ENCODE measurements at places on chromosomes 13 and 19.

DNA sequence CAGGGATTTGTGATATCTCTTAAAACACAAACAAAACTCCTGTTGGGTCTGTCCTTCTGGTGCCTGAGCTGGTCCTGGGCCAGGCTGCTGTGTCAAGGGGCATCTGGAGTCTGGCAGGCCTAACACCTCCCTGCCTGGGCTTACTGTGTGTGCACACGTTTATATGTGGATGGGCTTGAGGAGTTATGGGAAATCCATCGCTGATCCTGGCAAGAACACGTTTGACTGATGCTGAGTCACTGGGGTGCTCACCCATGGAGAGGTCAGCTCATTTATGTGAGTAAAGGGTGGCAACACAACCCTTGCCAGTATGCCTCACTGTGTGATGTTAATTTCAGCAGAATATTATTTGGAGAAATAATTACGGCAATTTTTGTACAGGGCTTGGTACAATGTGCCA is 44.5 kb upstream of the PCDH8 start:
- DNase-seq, result no peak

- no peak for DNase-seq
Observed at GRCh38 chr19:47486900-47487299, 2.9 kb upstream of the KPTN start.

DNA sequence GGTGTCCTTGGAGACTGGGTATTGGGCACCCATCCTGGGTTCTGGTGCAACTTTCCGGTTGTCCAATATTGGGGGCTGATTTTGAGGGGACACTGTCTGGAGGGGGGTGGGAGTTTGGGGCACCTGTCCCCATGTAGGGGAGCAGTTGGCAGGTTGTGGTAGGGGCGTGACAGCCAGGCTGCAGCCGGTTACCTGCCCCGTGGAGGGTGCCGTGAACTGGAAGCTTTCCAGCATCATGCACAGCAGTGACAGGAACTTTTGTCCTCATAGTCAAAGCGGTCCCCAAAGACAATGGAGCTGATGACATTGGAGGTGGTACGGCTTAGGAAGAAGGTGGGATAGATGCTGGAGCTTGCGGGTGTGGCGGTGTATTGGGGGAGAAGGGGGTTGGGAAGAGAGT is 34.3 kb downstream of the CYP2B6 start:
- DNase-seq, result no peak

GRCh38 chr13:113904411-113904810 is 40.5 kb upstream of the GAS6 start:
- DNase-seq, result no peak

DNA sequence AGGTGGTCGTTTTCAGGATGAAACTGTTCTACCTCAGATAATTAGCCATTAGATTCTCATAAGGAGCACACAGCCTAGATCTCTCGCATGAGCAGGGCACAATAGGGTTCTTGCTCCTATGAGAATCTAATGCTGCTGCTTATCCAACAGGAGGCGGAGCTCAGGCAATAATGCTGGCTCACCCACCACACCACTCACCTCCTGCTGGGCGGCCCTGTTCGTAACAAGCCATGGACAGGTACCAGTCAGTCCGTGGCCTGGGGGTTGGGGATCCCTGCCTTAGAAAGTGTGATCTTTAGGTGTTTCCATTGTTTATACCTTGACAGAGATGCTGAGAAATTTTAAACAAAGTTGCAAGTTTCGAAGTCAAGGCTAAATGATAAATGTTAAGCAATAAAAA is 344.6 kb upstream of the HTR2A start:
- no peak for DNase-seq

DNA sequence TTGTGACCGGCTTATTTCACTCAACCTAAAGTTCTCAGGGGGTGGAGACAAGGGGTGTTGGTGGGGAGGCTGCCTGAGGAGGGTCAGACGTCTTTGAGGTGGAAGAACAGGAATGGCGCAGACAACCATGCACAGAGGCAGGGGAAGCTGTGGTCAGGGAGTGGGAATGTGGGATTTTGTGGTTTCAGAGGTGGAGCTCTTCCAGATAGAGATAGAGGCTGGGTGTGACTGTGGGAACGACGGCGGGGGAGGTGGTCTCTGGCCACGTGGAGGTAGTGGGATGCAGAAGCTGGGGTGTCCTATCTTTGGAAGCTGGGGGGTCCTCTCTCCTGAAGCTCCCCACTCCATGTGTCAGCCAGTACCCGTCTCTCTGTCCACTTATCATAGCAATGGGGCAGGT is 7.8 kb upstream of the KLK14 start:
- DNase-seq, result no peak

DNA sequence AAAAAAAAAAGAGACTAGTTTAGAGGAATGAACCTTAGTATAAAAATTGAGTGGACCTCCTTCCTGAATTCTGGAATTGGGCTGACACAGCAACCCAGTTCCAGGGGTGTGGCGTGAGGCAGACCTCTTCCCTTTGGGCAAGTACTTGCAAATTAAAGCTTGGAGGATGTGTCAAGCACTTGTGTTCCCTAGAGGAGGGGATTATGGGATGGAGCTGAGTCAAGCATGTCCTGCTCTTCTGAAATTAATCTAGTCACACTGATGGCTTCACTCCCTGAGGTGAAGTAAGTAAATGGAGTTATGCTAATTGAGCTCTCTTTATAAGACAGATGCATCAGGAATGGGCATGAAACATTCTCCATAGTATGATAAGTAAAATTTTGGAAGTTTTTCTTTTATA is 107.7 kb upstream of the HTR2A start:
- no peak for DNase-seq

- no peak for DNase-seq
Observed at GRCh38 chr19:18239303-18239702, 13.1 kb upstream of the PDE4C start.

DNA sequence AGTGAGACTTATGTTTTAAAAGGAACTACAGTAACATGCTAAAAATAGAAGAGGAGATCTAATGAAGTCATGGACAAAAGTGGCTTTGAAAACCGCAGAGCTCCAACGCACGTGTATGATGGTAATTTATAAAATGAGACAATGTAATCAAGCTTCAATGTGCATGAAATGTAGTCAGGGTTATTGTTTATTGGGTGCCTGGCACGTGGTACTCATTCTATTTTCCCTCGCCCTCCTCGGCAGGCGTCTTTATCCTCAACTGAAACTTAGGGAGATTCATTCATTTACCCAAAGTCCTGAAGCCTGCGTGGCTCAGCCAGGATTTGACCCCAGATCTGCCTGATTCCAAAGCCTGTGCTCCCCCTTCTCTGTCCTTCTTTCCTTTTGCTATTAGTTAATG is 79.8 kb downstream of the CHST8 start:
- no peak for DNase-seq

DNA sequence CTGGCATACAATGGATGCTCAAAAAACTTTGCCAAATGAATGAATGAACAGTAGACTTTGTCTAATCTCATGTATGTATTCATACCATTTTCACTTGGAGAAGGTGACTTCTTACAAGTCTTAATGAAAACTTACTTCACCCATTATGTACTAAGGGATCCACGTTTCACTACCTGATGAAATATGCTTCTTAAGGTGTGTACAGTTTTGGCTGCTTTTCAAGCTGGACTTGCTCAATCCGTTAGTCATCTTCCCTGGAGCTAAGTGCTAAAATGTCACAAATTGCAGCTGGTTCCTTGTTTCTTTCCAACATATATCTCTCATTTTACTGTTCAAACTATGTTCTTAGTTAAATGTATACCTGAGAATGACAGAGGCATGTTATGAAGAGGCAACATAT is 4.2 kb upstream of the CCNA1 start:
- no peak for DNase-seq

- no peak for DNase-seq
Observed at GRCh38 chr13:73136776-73137175, 78.0 kb downstream of the KLF5 start.

DNA sequence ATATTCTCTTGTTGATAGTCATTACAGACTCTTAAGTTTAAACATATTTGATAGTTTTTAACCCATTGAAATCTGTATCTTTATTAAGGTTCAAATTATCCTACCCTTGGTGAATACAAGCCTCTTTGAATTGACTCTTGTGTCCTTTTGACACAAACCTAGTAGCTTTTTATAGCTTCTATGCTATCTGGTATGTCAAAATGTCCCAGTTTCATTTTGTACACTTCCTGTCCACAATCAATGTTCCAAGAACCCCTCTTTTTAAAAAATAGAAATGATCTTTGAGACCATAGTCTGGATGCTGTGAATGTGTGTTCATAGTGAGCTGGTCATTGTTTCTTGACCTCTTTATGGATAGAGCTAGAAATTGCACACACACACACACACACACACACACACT is 39.2 kb upstream of the FGF14 start:
- DNase-seq, result no peak

- DNase-seq, result no peak
Observed at GRCh38 chr13:61812286-61812685, 396.6 kb upstream of the PCDH20 start.

DNA sequence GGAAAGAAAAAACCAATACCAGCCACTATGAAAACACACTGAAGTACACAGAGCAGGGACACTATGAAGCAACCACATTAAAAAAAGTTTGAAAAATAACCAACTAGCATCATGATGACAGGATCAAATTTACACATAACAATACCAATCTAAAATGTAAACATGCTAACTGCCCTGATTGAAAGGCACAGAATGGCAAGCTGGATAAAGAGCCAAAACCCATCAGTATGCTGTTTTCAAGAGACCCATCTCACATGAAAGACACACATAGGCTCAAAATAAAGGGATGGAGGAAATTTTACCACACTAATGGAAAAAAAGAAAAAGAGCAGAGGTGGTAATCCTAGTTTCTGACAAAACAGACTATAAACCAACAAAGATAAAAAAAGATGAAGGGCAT is 291.3 kb downstream of the SLC7A1 start:
- no peak for DNase-seq

- DNase-seq, result no peak
Observed at GRCh38 chr19:39568604-39569003, 28.6 kb upstream of the EID2 start.

- DNase-seq, result no peak
Observed at GRCh38 chr19:55145232-55145631, 3.8 kb downstream of the TNNT1 start.

GRCh38 chr13:24627090-24627714 is 53.0 kb upstream of the ATP12A start:
- no peak for DNase-seq

- no peak for DNase-seq
Observed at GRCh38 chr13:59483501-59484145, 680.1 kb downstream of the DIAPH3 start.

DNA sequence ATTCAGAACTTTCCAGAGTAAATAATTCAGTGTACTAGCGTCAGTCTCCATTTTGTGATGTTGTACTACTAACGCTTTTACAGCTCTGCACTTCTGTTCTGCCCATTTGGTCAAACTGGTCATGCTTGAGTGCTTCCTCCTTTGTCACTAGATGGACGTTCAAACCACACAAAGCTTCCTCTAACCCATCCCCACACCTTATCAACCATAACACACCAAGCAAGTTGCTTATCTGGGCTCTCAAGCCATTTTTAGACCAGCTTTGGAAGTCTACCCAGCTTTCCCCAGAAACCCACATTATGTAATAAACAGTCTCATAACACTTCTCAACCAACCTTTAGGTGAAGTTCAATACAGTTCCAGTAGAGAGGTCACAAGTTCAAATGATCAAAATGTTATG is 2.3 kb upstream of the ZNF347 start:
- DNase-seq, result no peak

DNA sequence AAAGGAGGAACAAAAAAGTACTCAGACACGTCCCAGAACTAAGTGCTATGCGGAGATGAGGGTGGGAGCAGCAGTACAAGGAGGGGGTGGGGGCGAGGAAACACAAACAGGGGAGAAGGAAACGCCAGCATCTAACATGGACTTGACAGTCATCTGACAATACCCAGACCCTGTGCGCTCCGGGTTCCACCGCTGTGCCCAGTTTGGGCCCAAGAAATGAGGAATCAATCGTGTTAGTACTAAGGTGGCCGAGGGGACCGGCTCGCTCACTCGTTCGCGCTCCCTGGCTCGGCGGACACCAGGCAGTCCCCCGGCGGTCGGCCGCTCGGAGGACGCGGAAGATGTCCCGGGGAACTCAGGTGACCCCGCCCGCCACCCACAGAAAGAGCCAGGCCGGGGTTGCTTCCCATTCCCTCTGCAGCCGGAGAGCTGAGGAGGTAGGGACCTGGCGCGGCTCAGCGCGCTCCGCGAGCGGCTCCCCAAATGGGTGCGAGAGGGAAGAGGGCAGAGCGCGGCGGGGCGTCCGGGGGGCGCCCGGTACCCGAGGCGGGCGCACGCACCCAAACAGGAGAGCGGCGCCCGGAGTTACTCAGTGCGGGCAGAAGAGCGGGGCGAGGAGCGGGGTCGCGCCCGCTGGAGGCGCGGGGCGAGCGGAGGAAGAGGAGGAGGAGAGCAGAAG is 616 bp downstream of the TSHZ3 start:
- no peak for DNase-seq

- DNase-seq, result no peak
Observed at GRCh38 chr19:19232261-19232721, 20.5 kb downstream of the NCAN start.

DNA sequence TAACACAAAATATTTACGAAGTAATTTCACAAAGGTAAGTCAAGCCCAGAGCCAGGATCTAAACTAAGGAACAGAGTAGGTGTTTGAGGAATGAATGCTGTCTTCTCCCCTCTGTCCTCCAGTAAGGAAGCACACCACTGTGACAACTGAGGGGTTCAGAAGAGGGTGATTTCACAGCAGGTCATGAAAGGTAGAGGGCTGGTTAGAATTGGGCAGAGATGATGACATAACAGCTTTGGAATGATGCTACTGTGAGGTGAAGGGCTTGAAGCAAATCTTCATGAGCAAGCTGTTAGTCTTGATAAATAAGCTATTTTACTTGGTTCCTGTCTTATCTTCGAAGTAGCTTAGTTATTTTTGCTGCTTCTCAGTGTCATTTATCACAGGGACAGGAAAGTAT is 498.6 kb downstream of the FGF9 start:
- no peak for DNase-seq

GRCh38 chr13:104295537-104295936 is 1229.3 kb upstream of the SLC10A2 start:
- no peak for DNase-seq

GRCh38 chr19:5025027-5025426 is 56.1 kb downstream of the KDM4B start:
- DNase-seq, result no peak

DNA sequence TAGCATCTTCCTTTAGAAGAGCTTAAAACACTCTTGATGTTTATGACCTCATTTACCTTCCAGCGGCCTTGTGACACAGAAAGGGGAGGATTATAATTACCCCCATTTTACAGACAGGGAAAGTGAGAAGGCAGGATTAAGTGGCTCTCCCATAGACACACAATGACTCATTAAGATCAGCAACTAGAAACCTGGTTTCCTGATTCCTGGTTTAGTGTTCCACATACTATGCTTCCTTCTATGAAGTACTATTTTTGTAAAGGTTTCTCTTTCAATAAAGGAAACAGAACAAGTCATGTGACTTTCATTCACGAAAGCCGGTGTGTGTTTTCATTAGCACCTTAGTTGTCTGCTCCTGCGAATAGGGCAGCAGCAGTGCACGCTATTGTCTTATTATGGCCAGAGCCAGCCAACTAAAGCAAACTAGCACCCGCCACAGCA is 8.3 kb downstream of the IRS2 start:
- DNase-seq, result no peak
